ENCODE measurements at places on chromosomes 4 and X.

GRCh38 chr4:175562111-175562510 is 250.0 kb downstream of the GPM6A start:
- no peak for DNase-seq

DNA sequence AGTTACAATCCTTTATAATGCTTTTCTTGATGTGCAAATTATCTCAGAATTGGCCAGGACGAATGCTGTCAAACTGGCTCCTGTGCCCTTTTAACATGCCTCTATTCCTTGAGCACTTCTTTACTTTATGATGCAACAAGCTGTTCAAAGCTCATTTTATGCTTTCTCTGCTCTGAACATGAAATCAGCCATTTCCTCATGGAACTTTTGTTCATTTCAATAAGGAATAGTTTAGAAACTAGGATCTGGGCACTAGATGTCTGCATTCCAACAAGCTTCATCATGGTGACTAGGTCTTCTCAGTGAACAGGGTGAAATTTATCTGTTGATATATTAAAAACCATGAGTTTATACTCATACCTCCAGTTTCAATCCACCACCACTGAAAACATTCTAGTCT is 87.3 kb upstream of the TEX13A start:
- DNase-seq = no peak

GRCh38 chr4:39568805-39569204 is 41.6 kb upstream of the UGDH start:
- no peak for DNase-seq

DNA sequence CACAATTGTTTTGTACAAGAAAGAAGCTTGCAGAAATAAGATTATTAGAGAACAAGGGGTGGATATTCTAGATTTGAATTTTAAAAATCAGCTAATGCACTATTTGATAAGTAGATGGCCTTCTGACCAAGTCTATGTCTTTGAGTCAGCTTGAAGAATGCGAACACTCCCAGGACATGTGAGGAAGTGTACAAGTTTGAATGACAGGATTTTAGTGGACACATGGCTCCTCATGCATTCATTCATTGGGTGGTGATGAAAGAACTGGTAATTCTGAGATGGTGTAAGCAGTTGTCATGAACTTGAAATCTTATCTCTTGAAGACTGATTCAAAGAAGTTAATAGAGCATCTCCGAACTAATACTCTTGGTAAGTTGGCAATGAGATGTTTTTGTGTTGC is 548.2 kb upstream of the CNKSR2 start:
- DNase-seq = no peak

DNA sequence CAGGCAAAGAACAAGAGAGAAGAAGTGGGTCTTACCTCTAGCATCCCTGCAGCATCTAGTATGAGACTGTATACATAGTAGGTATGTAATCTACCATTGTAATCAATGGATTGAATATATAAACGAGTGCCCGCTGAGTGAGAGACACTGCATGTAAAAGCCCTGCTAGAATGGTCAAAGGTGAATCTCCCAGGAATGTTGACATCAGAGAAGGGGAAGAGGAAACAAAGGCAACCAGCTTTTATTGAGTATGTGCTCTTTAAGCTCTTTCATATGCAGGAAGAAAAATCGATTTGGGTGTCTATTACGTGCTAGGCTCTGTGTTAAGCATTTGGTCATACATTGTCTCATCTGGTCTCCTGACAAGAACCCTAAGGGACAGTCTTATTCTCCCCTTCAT is 91.9 kb upstream of the KLHL13 start:
- no peak for DNase-seq

DNA sequence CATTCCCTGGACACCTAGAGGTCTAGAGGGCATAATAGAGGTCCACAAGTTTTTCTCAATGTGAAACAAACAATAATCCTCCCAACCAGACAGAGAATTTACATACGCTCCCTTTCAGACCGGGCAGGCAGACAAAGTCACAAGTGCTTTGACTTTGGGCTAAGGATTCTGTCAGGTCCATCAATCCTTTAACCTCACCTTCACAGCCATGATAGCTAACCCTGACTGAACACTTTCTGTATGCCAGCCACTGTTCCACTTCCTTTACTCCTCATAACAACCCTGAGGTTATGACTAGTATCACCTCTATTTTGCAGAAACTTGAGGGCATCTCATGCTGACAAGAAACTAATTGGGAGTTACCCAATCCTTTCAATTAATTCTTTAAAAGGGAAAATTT is 118.8 kb upstream of the AFF2 start:
- DNase-seq = no peak

GRCh38 chr4:139712882-139713281 is 47.3 kb downstream of the MGST2 start:
- DNase-seq = no peak

GRCh38 chr4:64584981-64585557 is 175.8 kb upstream of the TECRL start:
- no peak for DNase-seq

DNA sequence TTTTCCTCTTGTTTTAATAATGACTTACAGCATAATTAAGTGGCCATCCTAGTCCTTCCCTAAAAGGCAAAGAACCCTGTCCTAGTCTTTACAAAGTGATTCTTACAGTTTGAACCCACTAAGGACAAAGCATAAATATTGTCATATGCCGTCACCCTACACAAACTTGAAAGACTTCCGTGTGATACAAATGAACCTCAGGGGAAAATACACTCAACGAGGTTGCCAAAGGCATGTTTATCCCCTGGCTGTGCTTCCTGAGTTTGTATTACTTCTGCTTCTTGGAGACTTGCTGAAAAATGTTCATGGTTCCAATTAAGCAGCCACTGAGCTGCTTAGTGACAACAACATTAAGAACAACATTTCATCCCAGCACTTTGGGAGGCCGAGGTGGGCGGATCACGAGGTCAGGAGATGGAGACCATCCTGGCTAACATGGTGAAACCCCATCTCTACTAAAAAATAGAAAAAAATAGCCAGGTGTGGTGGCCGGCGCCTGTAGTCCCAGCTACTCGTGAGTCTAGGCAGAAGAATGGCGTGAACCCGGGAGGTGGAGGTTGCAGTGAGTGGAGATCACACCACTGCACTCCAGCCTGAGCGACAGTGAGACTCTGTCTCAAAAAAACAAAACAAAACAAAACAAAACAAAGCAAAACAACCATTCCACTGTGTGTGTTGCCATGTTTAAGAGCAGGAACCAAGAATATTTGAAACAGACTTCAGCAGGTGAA is 16.2 kb downstream of the RASSF6 start:
- DNase-seq = no peak

- no peak for DNase-seq
These were observed 305.4 kb downstream of the ARAP2 start for GRCh38 chr4:35938936-35939335.

DNA sequence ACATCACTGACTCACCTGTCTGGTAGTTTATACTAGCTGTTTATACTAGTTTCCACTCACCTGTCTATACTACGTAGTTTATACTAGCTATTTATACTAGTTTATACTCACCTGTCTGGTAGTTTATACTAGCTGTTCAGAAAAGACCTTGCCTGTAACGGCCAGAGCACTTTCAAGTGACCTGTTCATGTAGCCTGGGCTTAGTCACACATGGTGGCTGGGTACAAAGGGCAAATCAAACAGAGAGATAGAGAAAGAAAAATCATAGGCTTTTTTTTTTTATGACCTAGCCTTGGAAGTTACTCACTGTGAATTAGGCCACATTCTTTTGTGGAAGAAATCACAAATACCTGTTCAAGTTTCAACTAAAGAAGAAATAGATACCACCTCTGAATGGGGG is 30.7 kb upstream of the SPANXN4 start:
- no peak for DNase-seq

GRCh38 chr4:56626963-56627362 is 54.1 kb downstream of the HOPX start:
- no peak for DNase-seq

- DNase-seq = no peak
These were observed 107.2 kb upstream of the KIT start for GRCh38 chr4:54550395-54551171.

DNA sequence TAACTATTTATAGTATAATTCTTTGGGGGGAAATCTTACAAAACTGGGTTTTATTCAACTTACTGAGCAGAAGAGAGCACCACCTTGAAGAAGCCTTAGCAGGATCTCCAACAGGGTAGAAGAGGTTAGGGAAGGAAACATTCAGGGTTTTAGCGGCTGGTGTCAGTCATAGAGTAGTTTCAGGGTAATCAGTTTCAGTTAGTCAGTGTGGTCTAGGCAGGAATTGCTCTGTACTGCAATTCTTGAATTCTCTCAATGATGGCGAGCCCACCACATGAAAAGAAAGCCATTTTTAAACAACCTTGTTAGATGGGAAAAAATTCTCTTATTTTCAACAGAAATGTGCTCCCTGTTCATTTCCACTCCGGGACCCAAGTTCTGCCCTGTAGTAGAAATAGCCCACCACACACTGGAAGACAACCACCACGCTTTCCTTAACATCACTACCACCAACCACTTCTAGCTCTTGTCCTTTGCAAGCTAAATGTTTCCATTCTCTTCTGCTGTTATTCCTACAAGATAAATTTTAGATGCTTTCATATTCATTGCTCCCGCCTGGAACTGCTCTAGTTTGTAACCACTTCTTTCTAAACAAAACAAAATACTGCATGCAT is 25.9 kb downstream of the COL25A1 start:
- no peak for DNase-seq

- DNase-seq = no peak
These were observed 9.7 kb upstream of the SYP start for GRCh38 chrX:49209434-49210251.

- no peak for DNase-seq
These were observed 4.8 kb upstream of the CXCL1 start for GRCh38 chr4:73864365-73864764.

- DNase-seq = no peak
These were observed 5.1 kb downstream of the MXD4 start for GRCh38 chr4:2256781-2257191.

DNA sequence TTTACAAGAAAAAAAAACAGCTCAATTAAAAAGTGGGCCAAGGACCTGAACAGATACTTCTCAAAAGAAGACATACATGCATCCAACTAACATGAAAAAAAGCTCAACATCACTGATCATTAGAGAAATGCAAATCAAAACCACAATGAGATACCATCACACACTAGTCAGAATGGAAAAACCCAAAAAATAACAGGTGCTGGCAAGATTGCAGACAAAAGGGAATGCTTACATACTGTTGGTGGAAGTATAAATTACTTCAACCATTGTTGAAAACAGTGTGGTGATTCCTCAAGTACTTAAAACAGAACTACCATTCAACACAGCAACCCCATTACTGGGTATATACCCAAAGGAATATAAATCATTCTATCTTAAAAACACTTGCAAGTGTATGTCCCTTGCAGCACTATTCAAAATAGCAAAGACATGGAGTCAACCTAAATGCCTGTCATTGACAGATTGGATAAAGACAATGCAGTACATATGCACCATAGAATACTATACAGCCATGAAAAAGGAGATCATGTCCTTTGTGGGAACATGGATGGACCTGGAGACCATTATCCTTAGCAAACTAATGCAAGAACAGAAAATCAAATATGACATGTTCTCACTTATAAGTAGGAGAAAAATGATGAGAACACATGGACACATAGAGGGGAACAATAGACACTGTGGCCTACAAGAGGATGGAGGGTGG is 97.6 kb downstream of the RAB28 start:
- no peak for DNase-seq

GRCh38 chr4:107692202-107692601 is 27.8 kb downstream of the PAPSS1 start:
- DNase-seq = no peak

DNA sequence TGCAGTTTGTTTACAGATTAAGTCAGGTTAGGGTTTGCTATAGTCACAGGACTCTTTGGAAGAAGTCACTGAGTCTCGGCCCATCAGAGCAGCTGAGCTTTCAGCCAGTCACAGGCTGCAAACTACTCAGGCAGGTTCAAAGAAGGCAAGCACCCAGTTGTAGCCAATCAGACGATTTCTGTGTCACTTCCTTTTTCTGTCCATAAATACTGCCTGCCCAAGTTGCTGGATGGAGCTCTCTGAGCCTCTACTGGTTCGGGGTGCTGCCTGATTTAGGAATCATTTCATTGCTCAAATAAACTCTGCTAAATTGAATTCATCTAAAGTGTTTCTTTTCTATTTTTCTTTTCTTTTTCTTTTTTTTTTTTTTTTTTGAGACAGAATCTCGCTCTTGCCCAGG is 7.3 kb upstream of the SH3BP2 start:
- DNase-seq = no peak

DNA sequence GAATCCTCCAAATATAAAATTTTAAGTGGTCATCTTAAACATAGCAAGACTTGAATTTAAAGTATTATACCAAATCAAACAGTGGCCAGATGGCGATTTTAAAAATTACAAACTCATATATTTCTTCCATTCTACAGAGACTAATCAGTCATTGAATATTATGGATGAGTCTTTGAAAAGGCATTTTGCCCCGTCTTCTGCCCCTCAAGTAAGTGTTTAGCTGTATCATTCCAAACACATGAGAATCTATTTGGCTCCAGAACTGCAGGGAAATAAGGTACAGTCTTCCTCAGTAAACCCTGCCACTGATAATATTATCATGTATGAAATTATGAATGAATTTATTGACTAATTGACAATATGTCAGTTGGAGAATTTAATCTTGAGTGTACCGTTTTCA is 191.0 kb downstream of the SLC7A11 start:
- DNase-seq = no peak

DNA sequence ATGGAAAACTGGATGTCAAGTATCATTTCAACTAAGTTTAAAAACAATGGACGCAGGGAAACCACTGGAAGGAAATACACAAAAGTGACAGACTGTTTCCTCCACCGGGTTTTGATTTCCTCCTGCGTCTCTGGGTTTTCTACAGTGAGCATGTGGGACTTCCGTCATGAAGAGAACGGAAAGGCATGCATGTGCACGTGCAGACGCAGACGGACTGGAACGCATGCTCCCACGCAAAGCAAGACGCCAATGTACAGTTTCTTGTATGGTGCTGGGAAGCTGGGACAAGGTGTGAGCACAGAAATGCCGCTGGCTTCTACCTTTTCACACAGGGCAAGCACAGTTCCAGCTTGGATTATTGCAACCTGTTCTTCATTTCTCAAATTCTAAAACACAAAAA is 30.3 kb upstream of the C4orf50 start:
- no peak for DNase-seq

DNA sequence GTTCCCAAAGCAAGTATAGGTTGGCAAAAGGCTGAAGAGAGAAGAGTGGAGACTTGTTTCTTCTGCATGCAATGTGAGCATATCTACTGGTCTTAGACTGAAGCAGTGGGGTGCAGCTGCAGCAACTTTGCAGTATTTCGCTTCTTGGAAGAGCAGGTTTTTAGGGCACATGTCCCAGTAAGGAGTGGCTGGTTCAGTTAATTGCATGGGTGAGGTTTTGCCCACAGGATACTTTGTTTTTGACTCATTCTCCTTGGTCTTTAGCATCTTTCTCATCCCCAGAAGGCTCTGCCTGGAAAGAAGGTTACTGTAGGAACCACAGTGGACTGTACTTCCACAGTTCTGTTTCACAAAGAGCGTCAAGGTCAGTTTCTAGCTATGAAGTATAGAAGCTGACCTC is 68.0 kb upstream of the NR3C2 start:
- no peak for DNase-seq

- DNase-seq = no peak
These were observed 89.2 kb upstream of the GLRA2 start for GRCh38 chrX:14440106-14440505.

- DNase-seq = no peak
These were observed 67.9 kb upstream of the SLC4A4 start for GRCh38 chr4:71270901-71271300.

- DNase-seq = no peak
These were observed 258.1 kb upstream of the VCX3A start for GRCh38 chrX:6793000-6793399.

GRCh38 chr4:104641418-104641817 is 146.7 kb upstream of the CXXC4 start:
- no peak for DNase-seq

Data from activated CD4-positive, alpha-beta T cell treated with anti-CD3 and anti-CD28 coated beads, Interleukin-2, amount 50 U/mL, for 24 hours (primary cell).